ENCODE measurements at places on chromosomes 2 and 18.

- no peak for DNase-seq
Observed at GRCh38 chr2:54092940-54093339, 22.5 kb upstream of the ACYP2 start.

DNA sequence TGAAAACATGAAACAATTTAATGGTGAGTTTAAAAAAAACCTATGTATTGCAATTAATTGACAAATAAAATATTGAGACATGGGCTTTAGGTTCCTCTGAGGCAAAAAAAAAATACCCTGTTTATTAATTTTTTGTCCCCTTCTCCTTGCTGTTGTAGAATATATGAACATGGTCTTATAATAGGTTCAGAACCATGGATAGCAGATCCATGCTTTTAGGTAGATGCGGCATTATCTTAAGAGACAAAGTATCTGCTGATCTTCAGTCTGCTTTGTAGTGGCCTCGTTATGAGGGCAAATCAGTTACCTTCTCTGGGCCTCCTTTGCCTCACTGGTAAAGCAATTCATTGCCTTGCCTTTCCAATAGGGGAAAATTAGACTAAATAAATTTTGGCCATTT lies 850.7 kb downstream of the NRXN1 start:
- no peak for DNase-seq

- DNase-seq: no peak
Observed at GRCh38 chr2:40639320-40639719, 187.4 kb upstream of the SLC8A1 start.

- DNase-seq: no peak
Observed at GRCh38 chr2:12017499-12018157, 271.2 kb downstream of the LPIN1 start.

- no peak for DNase-seq
Observed at GRCh38 chr2:137115081-137115794, 349.9 kb downstream of the THSD7B start.

- DNase-seq: no peak
Observed at GRCh38 chr2:98455494-98455976, 10.9 kb downstream of the INPP4A start.

DNA sequence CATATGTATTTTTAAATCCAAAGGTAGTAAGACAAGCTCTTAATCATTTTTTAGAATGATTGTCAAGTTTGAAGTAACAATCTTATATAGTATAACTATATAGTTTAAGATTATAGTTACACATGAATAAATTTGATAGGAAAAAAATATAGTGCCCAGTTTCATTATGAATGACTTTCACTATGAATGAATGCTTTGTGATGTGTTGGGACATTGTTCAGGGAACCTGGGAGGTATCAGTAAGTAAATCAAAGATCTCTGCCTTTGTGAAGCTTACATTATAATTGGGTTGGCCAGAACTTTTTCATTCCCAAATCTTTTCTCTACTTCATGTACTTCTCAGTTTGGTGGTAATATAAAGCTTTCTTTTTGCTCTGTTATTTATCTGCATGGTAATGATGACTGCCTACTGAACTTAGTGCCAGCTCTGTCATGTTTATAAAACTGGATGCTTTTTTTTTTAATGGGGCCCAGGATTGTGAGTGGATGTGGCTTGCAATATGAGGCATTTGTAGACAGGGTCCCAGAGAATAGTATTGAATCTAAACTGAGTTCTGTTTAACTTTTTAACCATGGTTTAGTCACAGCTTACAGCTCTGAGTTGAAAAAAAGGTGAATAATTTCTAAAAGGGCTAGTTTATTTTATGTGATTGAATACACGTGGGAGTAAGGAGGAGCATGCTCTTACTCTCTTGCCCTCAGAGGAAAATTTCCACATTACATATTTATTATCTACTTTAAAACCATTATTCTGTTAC lies 23.3 kb downstream of the GLS start:
- no peak for DNase-seq

GRCh38 chr2:54402350-54402749 lies 53.8 kb upstream of the SPTBN1 start:
- peak; percentile 52 for DNase-seq

DNA sequence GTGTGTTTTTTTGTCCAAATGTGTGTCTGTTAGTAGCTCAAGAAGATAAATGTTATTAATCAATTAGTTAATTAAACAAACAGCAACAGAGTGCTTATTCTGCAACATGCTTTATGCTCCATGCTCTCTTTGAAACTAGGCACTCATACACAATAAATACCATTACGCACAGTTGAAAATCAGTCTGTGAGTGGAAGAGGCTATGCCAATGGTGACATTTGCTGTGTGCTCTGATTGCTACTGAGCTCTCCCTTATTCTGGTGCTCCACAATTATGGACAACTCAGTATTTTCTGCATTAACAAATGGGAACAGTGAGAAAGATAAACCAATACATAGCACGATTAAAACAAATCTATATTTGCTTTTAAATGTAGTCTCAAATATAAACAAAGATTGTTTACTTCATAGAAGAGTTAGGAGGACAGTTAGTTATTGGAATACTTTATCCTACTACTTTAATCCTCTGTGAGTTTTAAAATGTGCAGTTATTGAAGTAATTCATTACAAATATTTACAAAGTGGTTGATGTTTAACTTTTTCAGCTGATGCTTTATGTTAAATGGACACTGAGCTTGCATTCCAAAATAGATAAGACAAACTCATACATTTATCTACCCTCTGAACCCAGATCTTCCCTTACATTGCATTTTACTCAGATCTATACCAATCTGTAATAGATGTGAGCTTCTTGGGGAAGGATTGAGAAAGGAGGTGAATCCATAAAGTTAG lies 55.3 kb downstream of the NXPH2 start:
- DNase-seq: no peak

DNA sequence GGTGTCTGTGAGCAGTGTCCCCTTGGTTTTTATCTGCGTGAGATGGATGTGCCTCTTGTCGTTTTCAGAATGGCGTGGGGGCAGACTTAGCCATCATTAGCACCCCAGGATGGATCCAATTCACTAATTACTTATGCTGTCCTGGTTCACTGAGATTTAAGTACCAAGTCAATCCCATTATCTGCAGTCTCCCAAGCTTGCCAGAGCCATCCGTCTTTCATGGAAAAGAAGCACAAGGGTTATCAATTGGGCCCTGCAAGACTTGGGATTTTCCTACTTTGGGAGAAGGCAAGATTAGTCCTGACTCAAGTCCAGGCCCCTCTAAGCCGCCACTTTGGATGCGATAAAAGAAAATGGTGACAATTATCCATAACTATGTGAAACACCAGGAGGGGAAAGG lies 404.0 kb downstream of the TMEM182 start:
- DNase-seq: no peak

DNA sequence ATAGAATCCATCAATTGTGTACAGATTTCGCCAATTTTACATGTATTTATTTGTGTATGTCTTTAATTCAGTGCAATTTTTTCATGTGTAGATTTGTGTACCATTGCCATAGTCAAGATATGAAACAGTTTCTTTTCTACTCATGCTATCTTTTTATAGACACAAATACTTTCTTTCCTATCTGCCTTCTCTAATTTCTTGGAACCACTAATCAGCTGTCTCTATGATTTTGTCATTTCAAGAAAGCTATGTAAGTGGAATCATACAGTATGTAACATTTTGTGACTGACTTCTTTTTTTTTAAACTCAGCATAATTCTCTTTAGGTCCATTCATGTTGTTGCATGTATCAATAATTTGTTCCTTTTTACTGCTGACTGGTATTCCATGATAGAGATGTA lies 33.3 kb downstream of the KIAA1328 start:
- DNase-seq: no peak

GRCh38 chr2:16726147-16726546 lies 60.5 kb upstream of the CYRIA start:
- DNase-seq: no peak

DNA sequence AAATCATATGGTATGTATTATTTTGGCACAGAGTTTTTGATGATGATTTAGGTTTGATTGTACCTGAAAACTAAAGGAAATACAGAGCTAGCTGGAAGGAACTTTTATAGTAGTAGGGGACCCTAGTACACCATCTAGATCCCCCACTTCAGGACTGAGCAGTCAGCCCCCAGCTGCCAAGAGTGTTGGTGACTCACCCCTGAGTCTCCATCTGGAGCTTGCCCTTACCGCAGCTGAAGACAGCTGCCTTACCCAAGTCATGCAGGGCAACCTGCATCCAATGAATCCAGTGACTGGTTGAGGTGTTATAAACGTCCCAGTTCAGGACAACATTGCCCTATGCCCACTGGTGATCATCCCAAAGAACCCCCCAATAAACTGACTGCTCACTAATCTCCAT lies 15.3 kb downstream of the PMS1 start:
- DNase-seq: peak; percentile 44

DNA sequence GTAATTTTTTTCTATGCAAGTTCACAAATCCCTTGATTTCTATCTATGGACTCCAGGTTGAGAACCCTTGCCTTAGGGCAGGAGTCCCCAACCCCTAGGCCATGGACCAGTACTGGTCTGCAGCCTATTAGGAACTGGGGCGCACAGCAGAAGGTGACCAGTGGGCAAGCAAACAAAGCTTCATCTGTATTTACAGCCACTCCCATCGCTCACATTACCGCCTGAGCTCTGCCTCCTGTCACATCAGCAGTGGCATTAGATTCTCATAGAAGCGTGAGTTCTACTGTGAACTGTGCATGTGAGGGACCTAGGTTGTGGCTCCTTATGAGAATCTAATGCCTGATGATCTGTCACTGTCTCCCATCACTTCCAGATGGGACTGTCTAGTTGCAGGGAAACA lies 70.2 kb upstream of the SMAD2 start:
- DNase-seq: no peak

- no peak for DNase-seq
Observed at GRCh38 chr2:14424478-14425390, 207.8 kb upstream of the LRATD1 start.

DNA sequence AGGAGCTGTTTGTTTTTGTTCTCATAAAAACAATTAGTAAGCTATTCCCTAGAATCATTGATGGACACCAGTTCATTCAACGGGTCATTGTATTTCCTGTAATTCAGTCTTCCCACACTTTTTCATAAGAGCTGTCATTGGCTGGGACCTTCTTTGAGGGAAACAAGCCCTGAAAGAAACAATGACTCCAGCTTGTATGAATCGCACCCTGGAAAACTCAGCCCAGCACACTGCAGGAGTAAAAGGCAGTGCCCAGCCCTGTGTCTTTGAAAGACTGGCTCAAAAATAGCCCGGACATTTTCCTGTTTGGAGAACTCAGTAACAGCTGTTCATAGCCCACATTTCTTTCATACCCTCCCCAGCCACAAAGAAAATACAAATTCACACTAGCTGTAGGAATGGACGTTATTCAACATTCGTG lies 81.5 kb downstream of the NCKAP5 start:
- DNase-seq: no peak

DNA sequence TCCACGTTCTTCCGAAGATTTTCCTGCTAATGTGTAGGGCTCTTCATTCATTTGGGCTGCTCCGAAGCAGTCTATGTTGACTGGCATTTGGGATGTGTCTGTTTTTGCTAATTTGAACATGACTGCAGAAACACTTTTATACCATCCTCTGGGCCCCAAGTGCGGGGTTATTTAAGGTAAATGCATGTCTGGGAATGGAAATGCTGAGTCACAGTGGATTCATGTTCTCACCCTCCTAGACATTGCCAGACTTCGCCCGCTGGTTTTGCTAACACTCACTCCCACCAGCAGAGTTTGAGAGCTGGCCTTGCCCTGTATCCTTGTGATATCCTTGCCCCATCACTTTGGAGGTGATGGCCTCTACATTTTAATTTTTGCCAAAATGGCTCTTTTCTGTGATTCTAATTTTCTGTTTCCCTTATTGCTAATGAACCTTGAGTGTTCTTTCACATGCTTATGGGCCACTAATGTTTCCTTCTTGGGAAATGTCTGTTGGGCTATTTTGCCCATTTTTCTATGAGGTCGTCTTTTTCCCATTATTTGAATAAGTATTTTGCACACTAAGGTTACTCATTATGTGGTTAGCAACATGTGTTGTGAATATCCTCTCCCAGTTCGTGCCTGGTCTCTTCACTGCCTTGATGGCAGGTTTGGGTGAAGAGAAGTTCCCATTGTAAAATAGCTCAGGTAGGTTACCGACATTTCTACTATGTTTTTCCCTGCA lies 204.1 kb downstream of the GLI2 start:
- DNase-seq: no peak

DNA sequence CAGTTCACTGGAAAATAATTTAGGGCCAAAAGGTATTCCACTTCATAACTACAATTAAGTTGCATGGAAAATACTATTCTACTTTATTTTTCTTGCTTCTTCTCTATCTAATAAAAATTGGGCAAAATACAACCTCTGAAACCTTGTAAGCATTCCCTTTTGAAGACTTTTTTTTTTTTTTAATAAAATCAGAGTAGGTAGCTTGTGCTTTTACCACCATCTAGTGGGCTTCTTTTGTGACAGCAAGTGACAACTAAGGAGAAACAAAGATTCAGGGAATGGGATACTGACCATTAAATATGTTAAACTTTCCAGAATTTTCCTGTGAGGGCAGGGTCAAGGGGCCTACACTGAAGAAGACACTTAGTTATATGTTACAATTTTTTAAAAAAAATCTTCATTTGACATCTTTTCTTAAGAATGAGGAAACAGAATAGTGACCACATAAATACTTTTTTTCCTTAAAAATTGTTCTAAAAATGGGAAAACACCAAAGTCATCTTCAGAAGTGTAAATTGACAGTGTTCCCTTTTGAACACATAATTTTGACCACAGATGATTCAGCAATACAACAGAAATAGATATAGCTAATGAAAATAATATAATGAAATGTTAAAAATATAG lies 1183.2 kb upstream of the ACVR2A start:
- DNase-seq: peak; percentile 7

DNA sequence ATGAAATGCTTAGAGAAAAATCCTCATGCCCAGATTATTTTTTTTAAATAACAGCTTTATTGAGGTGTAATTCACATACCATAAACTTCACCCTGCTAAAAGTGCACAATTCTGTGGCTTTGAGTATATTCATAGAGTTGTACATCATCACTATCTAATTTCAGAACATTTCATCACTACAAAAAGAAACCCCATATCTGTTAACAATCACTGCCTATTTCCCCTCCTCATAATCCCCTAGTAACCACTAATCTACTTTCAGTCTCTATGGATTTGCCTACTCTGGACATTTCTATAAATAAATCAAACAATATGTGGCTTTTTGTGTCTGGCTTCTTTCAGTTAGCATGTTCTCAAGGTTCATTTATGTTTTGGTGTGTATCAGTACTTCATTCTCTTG lies 51.4 kb downstream of the OSBPL1A start:
- no peak for DNase-seq

GRCh38 chr2:88331239-88331638 lies 121.3 kb downstream of the FOXI3 start:
- DNase-seq: no peak

- DNase-seq: peak; percentile 19
Observed at GRCh38 chr2:191626497-191627151, 51.3 kb upstream of the NABP1 start.

- DNase-seq: no peak
Observed at GRCh38 chr2:171575606-171576005, 53.3 kb downstream of the CYBRD1 start.

DNA sequence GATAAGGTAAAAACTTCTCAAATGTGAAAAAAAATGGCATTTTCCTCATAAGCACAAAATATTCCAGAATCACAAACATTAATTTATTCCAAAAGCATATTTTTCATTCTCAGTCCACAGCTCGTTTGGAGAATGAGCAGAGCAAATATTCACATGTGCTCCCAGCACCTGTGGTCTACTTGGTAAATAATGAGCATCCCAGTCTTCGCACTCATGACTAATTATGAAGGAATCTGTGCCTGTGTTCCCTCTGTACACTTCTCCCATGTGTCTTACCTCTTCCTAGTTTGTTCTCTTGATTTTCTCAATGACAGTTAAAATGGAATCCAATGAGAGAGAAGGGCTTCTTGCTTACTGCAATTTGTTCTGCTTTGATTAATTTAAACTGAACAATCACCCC lies 671.0 kb upstream of the SOX11 start:
- DNase-seq: no peak

All from HTR-8/SVneo (cell line).